ENCODE measurements at places on chromosomes 4 and X.
A peak's percentile ranks its signal among the peaks of the same experiment; 100 is the strongest.

- peak; percentile 60 for DNase-seq
Observed at GRCh38 chrX:118346258-118347094, 570 bp downstream of the WDR44 start.

GRCh38 chr4:150581056-150581605 lies 820 bp upstream of the MAB21L2 start:
- peak; percentile 5 for DNase-seq

- peak; percentile 47 for DNase-seq
Observed at GRCh38 chr4:106355193-106355592, 13.4 kb downstream of the GIMD1 start.

DNA sequence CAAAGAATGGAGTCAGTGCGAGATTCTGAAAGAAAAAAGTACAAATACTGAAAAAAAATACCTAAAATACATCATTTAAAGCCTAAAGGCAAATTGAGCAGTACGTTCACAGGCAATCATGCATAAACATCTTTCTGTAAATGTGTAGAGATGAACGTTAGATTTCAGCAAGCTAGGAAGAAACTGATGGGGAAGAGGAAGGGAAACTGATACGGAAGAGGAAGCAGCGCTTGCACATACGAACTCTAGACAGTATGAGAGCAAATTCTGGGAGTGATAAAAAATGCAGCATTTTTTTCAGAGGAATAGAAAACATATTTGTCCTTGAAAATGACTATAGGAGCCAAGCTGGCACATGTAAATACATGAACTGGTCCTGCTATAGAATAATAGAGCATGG lies 9.4 kb downstream of the ANKRD50 start:
- no peak for DNase-seq

DNA sequence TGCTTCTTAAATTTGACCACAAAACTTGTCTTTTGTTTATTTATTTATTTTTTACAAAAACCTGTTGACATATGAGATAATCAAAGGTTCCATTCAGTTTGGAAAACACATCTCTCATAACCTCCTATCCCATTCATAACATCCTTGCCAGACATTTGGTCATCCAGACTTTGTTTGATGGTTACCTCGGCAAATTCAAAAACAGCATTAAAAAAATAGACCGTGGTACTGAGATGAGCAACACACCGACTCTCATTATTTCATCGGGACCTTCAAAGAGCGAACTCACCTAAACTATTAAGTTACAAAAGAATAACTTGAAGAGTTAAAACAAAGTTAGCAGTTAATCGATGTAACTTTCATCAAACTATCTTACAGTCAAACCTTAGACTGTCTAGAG lies 85.8 kb upstream of the RPS6KA3 start:
- no peak for DNase-seq
